ENCODE measurements at places on chromosomes 1 and 21. TPM values are rescaled to one million over a fixed set of nuclear protein-coding genes. Genes with fewer than 3 reads are reported as not detected.
A peak's percentile ranks its signal among the peaks of the same experiment; 100 is the strongest.

- DNase-seq, result no peak
Measured at GRCh38 chr1:160267284-160267991, 5.1 kb upstream of the DCAF8 start.

- DNase-seq, result peak; percentile 39
Measured at GRCh38 chr1:206909161-206909882, 12.1 kb downstream of the IL24 start.

- peak; percentile 94 for DNase-seq
Measured at GRCh38 chr1:155134880-155135414, 705 bp upstream of the SLC50A1 start.

DNA sequence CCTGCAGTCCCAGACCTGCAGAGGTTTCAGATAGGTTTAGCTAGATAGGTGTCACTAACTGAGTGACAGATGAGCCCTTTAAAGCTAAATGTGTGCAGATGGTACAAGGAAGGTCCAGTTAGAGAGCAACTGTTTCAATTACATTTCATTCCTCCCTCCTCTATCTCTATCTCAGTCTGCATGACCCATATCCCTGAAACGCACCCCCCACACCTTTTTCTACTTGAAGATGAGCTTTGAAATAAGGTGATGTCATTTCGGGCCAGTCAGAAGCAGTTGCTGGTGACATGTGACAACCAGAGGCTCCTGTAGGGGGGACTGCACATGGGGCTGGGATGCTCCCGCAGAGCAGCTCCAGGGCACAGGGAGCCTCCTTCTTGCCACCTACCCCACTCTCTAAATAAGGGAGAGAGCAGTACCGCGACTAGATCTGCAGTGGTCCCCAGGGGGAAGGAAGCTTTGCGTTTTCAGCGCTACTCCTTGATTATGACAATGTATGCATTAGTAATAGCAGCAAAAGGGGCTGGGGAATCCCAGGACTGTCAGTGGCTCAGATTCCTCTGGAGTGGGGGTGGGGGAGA lies 4.3 kb downstream of the ATP8B2 start:
- no peak for DNase-seq

GRCh38 chr1:233707153-233707879 lies 93.4 kb downstream of the KCNK1 start:
- peak; percentile 46 for DNase-seq

The C8B gene
- total RNA-seq, result not detected

The TNFRSF8 gene
- total RNA-seq, result 0.26 TPM

DNA sequence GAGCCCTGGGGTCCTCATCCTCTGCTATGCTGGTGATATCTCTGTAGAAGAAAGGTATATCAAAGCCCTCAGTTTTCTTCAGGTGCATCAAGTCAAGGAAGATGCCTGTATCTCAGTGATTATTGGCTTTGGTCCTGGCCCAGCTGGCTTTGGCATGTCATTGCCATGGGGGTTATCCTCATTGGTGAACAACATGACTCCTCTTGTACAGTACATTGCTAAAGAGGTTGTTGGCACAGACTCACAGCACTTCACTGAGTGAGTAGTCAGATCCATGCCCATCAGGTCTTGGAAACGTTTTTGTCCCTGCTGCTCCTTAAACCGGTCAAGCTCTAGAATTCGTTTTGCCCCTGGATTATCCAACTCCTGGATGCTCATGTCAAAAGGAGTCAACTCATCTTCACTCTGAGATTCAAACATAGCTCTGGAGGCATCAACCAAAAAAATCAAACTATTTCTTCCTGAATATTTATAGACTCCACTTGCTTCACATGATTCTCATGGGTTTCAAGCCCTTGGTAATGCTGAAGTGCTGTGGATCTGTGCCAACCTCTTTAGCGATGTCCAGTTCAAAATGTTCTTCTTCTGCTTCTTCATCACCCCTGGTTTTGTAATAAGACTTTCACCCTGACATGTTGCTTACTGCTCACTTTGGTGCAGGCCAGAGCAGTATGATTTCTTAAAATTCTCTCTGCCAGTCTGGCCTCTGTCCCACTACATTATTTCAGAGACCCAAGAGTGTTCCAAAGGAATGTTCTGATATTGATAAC lies 43.0 kb upstream of the RAB3GAP2 start:
- DNase-seq, result no peak

- peak; percentile 53 for DNase-seq
Measured at GRCh38 chr1:91891454-91891853, 5.5 kb upstream of the TGFBR3 start.

The PIK3CD gene
- 5.3 TPM for total RNA-seq

The PRPF38B gene
- total RNA-seq, result 26.7 TPM

- DNase-seq, result no peak
Measured at GRCh38 chr21:22201126-22201525, 1202.9 kb downstream of the NCAM2 start.

The AK5 gene
- total RNA-seq, result 4.6 TPM

DNA sequence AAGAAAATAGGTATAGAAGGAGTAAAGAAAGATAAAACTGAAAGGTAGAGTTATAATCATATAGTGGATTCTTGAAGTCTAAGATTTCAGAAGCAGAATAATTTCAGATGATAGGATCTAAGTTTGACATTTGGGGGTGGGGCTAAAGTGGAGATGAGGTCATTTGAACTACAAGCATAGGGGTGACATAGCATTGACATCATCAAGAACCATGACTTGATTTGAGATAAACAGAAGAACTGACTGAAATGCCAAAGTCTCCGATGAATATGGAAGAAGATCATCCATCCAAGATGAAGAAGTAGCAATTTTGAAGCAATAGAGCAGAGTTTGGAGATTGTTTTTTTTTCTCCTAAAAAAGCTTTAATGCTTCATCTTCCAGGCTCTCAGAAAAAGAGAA lies 122.3 kb downstream of the MACF1 start:
- DNase-seq, result no peak
